Activated naive CD4-positive, alpha-beta T cell (primary cell): ENCODE measurements at places on chromosomes 16 and 17.

DNA sequence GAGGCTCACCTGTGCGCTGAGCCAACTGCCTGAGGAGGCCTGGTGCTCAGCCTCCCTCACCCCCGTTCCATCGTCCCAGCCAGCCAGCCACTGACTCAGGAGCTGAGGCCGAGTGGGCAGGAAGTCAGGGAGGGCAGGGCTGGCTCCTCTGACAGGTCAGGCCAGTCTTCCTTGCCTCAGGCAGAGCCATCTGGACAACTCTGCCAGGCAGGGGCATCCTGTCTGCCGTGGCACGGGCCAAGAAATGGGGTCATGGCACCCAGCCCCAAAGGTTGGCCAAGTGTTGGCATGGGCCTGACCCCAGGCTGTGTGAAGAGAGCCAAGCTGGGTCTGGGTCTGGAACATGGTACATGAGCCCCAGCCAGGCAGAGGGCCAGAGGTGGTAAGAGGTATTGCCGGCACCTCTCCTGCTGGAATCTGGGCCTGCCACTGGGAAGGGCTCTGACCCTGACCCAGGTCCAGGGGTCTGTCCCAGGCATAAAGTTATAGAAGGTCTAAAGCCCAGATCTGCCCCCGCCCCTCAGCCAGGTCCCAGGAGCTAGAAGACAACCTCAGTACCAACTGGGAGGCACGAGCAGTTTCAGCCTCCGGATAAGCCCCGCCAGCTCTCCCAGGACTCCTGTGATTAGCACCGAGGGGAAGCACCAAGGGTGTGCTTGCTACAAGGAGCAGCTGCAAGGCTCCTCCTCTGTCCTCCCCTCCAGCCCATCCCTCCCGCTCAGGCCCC lies 2.5 kb upstream of the VASN start:
- no peak for DNase-seq

DNA sequence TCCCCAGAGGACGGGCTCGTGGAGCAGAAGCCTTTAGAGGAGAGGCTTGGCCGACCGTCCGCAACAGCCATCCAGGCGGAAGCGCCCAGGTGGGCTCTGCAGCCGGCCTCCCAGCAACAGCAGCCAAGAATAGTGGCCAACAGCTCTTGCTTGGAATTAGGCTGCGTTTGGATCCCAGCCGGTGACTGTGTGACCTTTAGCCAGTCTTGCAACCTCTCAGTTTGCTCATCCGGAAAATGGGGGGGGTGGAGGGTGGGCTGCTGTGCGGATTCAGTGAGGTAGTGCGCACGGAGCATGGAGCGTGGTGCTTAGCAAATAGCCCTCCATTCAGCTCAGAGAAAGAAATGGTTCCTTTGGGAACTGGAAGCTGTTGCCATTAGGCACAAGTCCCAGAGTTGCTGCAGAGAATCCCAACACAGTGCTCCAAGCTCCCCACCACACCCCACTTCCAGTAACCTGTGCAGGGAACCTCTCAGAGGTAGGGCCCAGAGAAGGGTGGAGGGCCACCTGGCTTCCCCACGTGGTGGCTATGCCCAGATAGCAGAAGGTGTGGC lies 46.7 kb downstream of the RTN4RL1 start:
- no peak for DNase-seq

- no peak for DNase-seq
Observed at GRCh38 chr16:5622234-5622884, 524.8 kb upstream of the EEF2KMT start.

- no peak for DNase-seq
Observed at GRCh38 chr17:1999557-2000251, 25.4 kb downstream of the RTN4RL1 start.
